ENCODE measurements at places on chromosomes 13 and 19.

- DNase-seq = no peak
Observed at GRCh38 chr19:33558151-33558550, 36.6 kb upstream of the PEPD start.

DNA sequence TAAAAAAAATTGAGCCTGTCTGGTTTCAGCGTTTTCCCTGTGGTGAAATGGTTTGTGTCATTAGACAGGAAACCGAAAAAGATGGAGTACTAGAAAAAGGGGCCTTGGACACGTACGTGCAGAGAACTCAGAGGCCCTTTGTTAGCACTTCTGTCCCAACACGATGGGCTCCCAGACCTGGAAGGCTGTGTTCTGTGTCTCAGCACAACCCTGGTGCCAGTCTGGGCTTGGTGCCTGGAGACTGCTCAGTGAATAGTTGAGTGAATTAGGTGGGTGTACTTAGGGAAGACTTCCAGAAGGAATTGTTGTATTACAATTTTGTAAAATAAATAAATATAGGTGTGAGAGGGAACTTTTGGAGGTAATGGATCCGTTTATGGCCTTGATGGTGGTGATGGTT lies 8.7 kb downstream of the ZNF71 start:
- no peak for DNase-seq

GRCh38 chr19:32422435-32422834 lies 16.9 kb downstream of the DPY19L3 start:
- DNase-seq = no peak

- DNase-seq = no peak
Observed at GRCh38 chr19:33159893-33160292, 28.0 kb downstream of the WDR88 start.

DNA sequence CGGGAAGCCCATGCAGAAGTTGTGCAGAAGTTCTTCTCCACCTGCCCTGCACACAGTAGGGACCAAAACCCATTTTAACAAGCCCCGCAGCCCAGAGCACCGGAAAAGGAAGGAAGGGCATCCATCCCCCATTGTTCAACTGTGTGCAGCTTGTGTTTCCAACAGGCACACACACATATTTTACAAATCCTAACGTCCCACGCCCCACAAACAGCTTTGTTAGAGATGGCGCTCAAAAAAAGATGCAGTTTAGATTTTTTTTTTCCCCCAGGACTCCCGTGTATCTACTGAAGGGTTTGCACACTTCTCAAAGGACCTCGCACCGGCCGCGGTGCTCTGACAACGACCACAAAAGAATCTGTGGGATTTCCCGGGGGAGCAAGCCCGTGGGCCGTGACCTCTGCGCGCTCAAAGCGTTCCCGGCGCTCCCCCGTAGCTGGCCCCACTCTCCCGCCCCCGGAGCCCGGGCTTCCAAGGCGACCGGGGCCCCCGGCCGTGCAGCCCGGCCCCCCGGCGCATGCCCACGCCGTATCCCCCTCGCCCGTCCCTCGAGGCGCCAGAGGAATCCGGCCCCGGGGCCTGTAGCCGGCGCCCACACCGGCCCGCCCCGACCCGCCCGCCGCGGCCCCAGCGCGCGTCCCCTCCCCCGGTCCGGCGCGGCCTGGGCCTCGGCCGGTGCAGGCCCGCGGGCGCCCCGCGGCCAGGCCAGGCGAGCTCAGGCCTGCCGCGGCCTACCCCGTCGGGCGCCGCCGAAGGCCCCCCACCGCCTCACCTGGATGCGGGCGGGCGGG lies 523 bp downstream of the ELAVL1 start:
- no peak for DNase-seq

- no peak for DNase-seq
Observed at GRCh38 chr13:103731959-103732358, 665.7 kb upstream of the SLC10A2 start.

DNA sequence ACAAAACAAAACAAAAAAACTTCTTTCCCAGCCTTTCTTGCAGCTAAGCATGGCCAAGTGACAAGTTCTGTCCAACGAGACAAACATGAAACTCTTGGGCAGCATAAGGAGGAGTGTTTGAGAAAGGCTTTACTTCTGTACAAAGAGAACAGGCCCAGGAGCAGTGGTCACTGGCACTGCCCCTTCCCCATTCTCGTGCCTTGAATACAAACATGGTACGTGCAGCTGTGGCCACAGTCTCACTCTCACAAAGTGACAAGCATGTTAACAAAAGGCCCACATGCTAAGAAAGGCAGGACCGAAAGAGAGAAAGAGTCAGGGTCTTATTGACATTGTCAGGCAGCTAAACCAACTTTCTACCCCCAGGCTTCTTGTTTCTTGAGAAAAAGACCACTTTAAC lies 19.8 kb upstream of the SLC25A30 start:
- DNase-seq = no peak

DNA sequence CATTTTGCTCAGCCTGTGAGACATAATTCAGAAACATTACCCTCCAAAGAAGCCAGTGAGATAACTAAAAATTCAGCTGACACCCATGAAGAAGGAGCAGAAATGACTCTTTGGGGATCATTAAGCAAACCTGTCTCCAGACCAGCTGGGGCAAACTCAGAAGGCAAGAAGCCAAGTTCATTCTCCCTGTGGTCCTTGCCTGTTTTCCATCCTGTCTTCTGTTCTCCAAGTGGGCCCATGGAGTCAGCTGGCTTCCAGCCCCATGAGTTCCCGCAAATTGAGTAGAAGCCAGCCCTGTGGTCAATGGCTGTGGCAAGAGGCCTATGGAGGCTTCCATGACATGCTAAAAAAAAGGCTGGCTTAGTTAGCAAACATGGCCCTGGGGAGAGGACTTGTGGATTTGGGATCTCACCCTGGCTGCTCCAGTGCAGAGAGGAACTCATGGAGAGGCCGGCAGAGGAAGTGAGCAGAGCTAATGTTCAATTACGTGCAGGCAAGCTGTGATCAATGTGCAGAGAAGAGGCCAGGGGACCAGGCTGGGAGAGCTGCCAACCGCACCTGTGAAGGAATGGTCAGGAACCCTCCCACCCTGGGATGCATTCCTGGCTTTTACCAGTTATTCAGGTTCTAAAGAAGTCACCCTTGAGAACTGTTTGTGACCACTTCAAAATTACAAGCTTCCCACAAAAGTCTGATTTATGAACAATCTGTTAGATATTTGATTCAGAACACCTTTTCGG lies 229.1 kb downstream of the TSHZ3 start:
- DNase-seq = no peak

- DNase-seq = no peak
Observed at GRCh38 chr13:43387880-43388279, 364.5 kb downstream of the DNAJC15 start.

GRCh38 chr13:114062341-114062740 lies 70.1 kb downstream of the RASA3 start:
- no peak for DNase-seq

DNA sequence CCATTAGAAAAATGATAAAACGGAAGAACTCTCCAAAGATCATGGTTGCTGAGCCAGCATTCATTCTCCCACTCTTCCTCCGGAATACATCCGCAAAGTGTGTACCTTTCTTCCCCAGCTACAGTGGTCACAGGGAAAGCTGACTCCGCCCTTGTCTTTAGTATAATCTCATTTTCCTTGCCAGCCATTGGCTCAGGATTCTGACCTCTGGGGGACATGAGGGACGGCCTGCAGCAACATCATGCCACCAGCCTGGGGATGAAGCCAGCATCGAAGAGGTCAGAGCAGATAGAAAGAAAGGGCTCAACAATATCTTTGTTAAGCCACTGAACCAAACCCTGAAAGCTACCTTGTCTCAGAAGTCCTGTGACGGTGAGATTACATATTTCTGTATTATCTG lies 46.3 kb upstream of the TPP2 start:
- no peak for DNase-seq

DNA sequence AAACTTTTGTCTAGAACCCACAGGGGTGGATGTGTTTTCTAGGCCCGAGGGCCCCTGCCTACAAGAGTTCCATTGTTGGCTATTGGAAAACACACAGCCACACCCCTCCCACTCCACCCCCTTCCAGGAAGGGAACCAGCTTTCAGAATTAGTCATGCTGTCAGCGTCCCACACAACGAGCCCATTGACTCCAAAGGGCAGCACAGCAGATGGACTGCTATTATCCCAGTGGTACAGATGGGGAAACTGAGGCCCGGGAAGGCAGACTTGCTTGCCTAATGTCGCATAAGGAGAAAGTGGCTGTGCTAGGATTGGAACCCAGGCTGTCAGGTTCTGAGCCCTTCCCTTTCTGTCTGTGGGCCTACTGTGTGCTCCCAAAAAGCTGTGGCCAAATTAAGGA lies 8.1 kb upstream of the FXYD3 start:
- no peak for DNase-seq

GRCh38 chr19:20612711-20613316 lies 47.2 kb upstream of the ZNF737 start:
- DNase-seq = no peak

GRCh38 chr19:32450217-32450616 lies 44.6 kb downstream of the DPY19L3 start:
- DNase-seq = no peak

- no peak for DNase-seq
Observed at GRCh38 chr13:59472134-59472533, 691.6 kb downstream of the DIAPH3 start.

DNA sequence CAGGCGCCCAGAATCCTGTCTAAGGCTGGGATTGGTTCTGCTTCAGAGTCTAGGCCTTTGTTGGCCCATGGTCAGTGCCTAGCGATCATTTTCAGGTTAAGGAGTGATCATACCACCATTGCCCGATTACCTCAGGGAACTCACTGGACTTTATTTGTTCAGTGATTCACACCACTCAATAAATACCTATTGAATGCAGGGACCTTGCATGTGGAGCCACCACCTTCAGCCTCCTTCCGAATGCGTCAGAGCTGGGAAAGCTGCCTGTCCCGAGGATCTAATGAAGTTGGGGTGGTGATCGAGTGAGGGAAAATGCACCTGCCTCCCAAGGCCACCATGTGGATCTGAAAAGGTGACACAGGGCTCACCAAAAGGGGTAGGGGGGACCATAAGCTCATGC lies 40.0 kb upstream of the POU2F2 start:
- no peak for DNase-seq

GRCh38 chr13:86825410-86825809 lies 845.8 kb upstream of the SLITRK5 start:
- no peak for DNase-seq

GRCh38 chr19:34017024-34017423 lies 155.3 kb upstream of the LSM14A start:
- no peak for DNase-seq

GRCh38 chr13:62035981-62036380 lies 620.3 kb upstream of the PCDH20 start:
- DNase-seq = no peak

DNA sequence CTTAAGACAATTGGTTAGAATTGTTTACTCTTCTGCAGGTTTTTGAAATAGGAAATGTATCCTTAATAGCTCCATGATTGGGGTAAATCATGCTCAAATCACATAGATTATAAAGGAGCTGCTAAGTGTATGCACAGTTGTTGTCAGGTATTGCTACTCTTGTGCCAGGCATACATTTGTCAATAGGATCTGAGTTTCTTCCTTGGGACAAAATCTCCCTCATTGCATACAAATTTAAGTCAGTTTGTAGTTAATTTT lies 109.3 kb upstream of the MLNR start:
- DNase-seq = no peak

DNA sequence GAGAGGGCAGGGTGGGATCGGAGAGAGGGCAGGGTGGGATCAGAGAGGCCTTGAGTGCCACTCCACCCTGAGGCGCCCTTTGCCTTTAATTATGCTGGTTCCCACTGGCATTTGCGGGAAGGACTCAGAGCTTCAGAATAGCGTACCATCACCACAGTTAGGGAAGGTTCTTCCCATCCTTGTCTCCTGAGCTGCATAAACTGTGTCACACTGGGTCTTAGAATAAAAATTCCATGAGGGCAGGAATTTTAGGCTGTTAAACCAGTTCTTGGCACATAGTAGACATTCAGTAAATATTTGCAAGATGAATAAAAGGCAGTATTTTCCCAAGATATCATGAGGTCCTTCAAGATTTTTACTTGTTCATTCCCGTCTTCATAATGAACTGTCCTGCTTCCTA lies 24.4 kb downstream of the PPP2R1A start:
- DNase-seq = no peak
